Activated CD4-positive, CD25-positive, alpha-beta regulatory T cell (primary cell): ENCODE measurements at places on chromosomes 12 and 14.

DNA sequence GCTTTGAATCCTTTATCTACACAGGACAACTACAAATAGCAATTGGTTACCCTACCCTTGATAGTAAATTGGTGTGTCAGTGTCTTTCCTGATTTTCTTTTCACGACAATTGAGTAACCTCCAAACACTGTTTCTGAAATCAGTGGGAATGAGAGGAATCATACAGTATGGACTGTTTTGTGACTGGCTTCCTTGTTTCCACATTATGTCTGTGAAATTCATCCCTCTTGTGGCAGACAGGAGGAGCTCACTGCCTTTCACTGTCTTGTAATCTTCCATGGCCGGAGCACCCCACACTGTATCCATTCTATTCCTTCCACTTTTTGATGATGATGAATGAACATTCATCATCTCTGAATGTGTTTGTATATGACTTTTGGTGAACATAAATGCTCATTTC, 164.0 kb upstream of the PZP start:
- DNase-seq = no peak

GRCh38 chr12:68638721-68639395, 28.2 kb downstream of the RAP1B start:
- no peak for DNase-seq

GRCh38 chr14:96040828-96041371, 1.7 kb downstream of the C14orf132 start:
- no peak for DNase-seq

DNA sequence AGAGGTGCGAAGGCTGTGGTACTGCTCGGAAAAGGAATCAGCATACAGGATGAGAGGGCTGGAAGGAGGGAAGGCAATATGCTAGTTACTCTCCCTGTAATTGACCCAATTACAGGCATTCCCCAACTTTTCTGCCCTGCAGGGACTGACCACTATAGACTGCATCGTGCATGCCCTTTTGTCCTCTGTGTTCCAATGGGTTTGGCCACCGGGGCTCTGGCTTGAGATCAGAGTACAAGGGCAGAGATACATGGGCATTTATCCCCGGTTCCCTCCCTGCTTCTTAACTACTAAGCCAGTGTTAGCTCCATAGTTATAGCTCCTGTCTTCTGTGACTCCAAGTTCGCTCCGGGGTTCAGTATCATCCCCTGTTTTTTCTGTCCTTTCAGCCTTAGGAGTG, 59.7 kb downstream of the GTF2A1 start:
- no peak for DNase-seq

- no peak for DNase-seq
Observed at GRCh38 chr12:130649101-130650045, 66.7 kb downstream of the RIMBP2 start.

GRCh38 chr14:54589843-54590242, 22.9 kb downstream of the SAMD4A start:
- DNase-seq = no peak

DNA sequence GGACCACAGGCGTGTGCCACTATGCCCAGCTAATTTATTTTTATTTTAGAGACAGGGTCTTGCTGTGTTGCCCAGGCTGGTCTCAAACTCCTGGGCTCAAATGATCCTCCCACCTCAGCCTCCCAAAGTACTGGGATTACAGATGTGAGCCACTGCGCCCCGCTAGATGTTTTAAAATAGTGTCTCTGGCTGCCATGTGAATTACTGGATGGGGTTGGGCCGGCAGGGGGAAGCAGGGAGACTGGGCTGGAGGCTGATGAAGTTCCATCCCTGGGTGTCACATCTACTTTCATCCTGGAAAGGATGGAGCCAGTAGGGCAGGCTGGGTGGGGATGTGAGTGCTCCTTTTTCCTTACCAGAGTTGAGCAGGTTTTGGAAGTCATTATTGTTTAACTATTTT, 46.1 kb downstream of the DNAH10 start:
- no peak for DNase-seq

GRCh38 chr12:50401500-50402081, 906 bp downstream of the LARP4 start:
- no peak for DNase-seq

DNA sequence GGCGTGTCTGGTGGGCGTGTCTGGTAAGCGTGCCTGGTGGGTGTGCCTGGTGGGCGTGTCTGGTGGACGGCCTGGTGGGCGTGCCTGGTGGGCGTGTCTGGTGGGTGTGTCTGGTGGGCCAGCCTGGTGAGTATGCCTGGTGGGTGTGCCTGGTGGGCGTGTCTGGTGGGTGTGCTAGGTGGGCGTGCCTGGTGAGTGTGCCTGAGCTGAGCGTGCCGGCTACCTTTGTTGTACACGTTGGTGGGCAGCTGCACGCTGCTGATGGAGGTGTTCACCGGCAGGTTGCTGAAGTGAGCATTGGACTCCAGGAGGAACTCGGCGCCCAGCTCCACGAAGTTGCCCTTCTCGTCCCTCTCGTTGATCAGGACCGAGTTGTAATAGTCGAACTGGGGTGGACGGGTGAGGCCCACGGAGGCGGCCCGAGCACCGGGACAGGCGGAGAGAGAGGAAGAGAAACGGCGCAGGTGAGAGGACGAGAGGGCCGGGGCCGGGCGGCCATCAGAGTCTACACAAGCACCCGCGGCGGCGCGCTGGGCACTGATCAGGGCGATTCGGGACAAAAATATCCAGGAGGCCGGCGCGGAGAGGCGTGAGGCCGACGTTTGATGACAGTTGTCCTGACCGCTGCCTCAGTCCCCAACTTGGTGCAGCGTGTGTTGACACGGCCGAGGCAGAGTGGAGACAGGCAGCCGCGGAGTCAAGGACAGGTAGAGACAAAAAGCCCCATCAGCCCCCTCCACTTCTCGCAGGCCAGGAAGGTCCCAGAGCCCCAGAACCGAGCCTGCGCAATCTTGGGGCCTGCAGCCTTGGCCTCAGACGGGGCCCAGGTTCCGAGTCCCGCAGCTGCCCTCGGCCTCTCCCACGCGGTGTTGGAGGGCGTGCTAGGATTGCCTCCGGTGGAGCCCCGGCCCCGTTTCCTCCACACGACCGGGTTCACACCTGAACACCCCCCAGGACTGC, 10.5 kb downstream of the CACNA2D4 start:
- no peak for DNase-seq

GRCh38 chr12:18578191-18578590, 159.6 kb downstream of the PLCZ1 start:
- DNase-seq = no peak

GRCh38 chr14:26856876-26857518, 259.2 kb upstream of the NOVA1 start:
- DNase-seq = no peak

- no peak for DNase-seq
Observed at GRCh38 chr14:51463461-51463860, 188.2 kb upstream of the FRMD6 start.

GRCh38 chr14:23071921-23072539, 14.7 kb upstream of the CDH24 start:
- no peak for DNase-seq

- DNase-seq = peak; percentile 32
Observed at GRCh38 chr14:59189786-59190368, 1.4 kb downstream of the DAAM1 start.

GRCh38 chr12:104736307-104736706, 221.8 kb downstream of the SLC41A2 start:
- DNase-seq = no peak

DNA sequence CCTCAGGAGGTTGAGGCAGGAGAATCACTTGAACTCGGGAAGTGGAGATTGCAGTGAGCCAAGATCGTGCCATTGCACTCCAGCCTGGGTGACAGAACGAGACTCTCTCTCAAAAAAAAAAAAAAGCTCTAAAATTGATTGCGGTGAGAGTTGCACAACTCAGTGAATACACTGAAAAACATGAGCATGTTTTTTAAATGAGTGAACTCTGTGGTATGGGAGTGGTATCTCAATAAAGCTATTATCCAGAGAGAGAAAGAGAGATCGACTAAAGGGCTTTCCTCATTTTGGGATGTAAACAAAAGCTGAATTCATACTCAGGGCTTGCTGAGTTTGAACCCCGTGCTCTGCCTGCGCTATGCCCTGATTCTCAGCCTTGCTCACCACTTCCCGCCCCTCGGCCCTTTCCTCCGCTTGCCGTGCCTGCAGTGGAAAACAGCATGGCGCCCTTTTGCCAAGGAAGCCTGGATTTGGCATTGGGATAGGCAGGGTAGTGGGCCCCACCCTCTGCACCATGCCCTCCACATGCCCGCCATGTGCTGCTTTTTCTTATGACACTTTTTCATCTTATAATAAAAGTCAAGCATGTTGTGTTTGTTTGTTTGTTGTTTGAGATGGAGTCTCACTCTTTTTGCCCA, 102.5 kb downstream of the LGMN start:
- no peak for DNase-seq

DNA sequence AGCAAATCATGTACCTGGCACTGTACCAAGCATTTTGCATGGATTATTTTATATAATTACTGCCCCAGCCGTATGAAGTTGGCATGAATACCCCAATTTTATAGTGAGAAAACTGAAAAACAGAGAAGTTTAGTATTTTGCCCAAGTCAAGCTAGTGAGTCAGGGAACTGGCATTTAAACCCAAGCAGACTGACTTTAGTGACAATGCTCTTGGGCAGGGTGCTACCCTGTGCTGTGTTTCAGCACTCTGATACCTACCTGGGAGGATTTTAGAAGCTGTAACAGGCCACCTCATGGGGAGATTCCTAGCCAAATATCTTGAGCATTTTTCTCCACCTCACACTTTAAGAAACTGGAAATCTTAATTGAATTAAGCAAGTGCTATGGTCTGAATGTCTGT, 98.1 kb upstream of the MAX start:
- DNase-seq = no peak

GRCh38 chr14:32469388-32470160, 140.5 kb downstream of the AKAP6 start:
- DNase-seq = no peak

- DNase-seq = no peak
Observed at GRCh38 chr14:39246618-39247017, 12.9 kb downstream of the MIA2 start.

DNA sequence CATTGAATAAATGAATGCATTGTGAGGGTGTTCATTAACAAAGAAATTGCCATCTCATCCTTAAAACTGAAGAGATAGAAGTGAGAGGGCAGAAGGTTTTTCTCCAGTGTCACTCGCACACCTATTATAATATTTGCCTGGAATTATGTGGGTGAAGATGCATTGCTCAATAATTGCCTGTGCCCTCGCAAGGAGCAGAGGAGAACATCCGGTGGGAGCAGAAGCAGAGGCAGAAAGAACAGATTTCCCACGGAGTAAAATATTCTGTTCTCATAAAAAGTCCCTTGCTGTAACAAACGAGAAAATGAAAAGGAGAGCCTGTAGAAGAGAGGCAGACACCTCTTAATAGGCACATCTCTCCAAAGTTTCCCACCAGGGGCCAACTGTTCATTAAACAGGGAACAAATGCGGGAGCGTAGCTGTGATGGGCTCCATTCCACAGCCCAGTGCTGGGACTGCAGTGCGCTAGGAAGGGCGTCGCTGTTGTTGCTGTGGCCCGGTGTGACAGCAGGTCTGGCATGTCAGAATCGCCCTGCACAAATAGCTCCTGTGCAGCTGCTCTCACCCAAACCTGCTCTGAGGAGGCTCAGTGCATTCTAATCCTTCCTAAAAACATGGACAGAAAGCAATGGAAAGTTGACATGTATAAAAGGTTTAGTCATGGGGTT, 359.8 kb downstream of the APAF1 start:
- DNase-seq = no peak

GRCh38 chr12:79560225-79560889, 130.4 kb downstream of the PAWR start:
- no peak for DNase-seq

DNA sequence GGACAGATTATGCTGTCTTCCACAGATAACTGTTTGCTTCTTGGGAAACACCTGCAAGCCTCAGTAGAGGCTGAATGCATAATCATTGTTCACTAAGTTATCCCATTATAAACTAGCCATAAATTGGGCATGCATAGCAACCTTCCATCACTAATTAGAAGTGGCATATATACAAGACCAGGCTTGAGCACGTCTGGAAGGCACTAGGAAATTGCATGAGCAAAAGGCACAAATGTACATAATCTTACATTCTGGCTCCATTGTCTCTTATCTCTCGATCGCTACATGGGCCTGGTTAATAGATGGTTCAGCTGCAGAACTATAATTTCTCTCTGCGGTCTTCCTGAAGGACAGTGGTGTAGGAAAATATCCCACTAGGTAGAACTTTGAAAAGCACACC, 679.2 kb downstream of the RPL10L start:
- DNase-seq = no peak
